NCI-H1092 (cell line): ENCODE measurements at places on chromosomes 11 and 22.

- DNase-seq, result peak; percentile 47
Measured at GRCh38 chr22:29689880-29690213, 30.0 kb upstream of the CABP7 start.

DNA sequence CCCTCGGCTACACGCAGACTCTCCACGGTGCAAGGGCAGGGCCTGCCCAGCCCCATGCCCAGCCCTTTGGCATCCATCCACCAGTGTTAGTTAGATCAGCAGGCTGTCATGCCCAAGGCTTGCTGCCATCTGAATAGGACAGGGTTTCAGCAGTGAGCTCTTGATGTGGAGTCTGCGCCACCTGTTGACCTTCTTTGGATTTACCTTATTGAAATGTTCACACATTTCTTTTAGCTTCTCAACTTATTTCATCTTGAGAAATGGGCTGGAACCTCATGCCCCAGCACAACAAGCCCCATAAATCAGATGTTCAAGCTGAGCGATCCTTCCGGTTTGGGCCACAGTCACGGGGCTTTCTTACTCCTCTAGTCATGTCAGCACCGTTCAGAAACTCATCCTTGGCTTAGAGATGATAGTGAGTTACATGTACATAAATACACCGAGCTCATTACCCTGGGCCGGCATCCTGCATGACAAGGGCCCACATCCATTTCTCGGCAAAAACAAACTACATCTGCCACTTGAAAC is 61.7 kb downstream of the PARVB start:
- DNase-seq, result no peak

GRCh38 chr11:103157542-103157941 is 48.3 kb downstream of the DYNC2H1 start:
- no peak for DNase-seq

- DNase-seq, result no peak
Measured at GRCh38 chr11:94203070-94203469, 74.4 kb downstream of the PANX1 start.

DNA sequence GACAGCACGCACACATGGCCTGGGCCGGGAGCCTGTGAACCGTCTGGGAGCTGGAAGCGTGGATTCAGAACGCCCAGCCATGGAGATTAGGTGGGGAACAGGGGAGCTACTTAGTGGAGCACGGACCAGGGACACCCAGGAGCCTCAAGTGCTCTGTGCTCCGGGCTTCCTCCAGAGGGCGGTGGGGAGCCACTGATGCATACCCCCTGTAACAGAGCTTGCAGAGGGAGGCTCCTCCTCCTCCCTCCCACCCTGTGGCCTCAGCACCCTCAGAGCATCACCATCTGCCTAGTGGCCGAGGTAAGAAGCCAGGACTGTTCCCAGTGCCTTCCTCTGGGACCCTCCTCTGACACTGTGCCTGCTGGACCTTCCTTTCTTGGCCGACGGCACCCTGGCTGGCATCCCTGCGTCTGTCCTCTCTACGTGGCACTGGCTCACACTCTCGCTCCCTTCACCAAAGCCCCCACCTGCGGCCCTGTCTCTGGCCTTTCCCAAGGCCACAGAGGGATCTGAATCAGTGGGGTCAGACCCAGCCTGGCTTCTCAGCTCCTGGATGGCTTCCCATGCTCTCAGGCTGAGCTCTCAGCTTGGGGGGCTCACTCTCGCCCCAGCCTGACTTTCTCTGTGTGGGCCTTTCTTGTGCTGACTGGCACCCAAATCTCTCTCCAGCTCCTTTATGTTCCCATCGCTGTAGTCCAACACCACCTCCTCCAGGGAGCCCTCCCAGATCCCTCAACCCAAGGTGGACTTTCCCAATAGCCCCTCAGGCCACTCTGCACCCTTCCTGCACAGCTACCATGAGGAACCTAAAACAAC is 780.9 kb downstream of the BRD1 start:
- DNase-seq, result no peak

DNA sequence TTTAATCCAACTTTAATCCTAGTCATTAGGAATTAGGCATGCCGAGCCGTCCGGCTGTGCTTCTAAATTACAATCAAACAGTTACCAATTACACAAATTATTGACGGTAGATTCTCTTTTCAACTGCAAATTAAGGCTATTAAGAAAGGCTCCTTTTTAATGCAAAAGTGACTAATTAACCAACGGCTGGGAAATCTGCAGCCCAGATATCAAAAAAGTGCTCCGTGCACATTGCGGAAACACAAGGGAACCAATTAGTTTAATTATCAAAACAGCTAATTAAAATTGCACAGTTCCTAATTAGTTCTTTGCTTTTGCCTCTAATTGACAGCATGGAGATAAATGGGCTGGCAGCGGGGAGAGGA is 19.4 kb upstream of the LMO1 start:
- DNase-seq, result no peak

DNA sequence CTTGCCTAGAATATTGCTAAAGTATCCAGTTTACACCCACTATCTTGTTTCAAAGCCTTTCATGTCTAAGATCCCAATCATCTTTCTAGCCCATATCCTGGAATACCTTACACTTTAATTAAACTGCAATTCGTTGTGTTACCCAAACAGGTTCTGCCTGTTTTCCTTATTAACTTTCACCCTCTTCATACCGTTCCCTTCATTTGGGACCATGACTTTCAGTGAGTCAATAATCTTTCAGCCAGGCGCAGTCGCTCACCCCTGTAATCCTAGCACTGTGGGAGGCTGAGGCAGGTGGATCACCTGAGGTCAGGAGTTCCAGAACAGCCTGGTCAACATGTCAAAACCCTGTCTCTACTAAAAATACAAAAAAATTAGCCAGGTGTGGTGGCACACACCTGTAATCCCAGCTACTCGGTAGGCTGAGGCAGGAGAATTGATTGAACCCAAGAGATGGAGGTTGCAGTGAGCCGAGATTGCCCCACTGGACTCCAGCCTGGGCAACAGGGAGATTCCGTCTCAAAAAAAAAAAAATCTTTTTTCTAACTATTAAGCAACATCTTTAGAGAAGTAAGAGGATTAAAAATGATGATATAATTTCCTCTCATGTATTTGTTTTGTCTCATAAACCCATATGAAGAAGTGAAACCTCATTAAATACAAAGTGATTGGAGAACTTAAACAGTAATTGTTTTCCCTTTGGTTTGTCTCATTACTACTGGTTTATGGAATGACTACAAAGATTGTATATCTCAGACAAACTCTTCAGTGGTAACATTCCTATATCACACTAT is 20.7 kb downstream of the DMC1 start:
- DNase-seq, result no peak

DNA sequence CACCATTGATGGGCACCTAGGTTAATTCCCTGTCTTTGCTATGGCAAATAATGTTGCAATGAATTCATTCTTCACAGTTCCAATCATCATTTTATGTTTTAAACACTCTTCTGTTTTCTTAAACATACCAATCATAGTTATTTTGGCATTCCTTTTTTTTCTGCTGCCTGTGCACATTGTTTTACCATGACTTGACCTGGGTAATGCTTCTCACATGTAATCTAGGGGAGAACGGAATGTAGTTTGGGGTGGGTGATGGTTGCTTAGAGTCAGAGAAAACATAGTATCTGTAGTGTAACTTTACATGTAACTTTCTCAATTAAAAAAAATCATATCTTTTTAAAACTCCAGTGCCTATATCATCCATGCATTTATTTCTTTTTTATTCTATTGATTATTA is 1945.3 kb upstream of the RAG2 start:
- no peak for DNase-seq

- DNase-seq, result no peak
Measured at GRCh38 chr22:25002241-25002985, 49.9 kb downstream of the KIAA1671 start.

DNA sequence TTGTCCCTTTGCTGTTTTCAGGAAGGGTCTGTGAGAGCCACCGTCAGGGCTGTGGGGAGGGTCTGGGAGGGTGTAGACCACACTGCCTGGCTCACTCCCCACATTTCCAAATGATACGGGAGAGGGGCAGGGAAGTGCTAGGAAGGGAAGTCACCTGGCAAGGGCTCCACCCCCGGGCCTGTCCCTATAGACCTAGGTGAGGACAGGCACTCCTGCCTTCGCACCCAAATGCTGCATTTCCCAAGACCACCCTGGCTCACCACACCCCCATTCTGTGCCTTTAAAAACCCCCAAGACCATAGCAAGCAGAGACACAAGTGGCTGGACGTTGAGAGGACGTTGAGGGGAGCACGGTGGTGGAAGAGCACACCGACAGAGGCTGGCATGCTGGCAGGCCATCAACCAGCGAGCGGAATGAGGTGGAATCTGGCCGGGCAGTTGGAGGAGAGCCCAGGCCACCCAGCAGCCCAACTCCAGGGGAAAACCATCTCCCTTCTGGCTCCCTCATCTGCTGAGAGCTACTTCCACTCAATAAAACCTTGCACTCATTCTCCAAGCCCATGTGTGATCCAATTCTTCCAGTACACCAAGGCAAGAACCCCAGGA is 45.7 kb downstream of the GNB1L start:
- no peak for DNase-seq

DNA sequence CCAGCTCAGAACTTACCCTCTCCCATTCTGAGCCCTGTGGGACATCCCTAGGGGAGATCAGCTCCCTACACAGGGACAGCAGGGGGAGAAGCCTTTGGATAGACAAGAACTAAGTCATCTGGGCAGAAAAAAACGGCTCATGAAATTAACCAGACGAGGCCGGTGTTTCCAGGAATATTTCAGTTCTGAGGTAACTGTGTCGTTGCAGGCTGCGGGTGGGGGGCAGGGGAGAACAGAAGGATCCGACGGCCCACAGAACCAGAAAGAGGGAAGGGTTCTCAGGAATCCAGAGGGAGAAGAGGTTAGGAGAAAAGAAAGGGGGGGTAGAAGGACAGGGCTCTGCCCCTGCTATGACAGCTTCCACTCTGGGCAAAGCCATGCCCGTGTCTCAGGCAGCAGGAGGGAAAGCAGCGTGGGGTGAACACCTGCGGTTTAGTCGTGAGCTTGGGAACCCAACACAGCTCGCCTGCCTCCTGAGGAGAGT is 3.6 kb downstream of the CLCF1 start:
- DNase-seq, result no peak

- no peak for DNase-seq
Measured at GRCh38 chr22:47628477-47629272, 866.2 kb downstream of the TBC1D22A start.

GRCh38 chr11:11843211-11843621 is 1.4 kb downstream of the USP47 start:
- DNase-seq, result no peak

GRCh38 chr11:45335434-45335833 is 49.3 kb upstream of the SYT13 start:
- DNase-seq, result no peak
